ENCODE measurements at places on chromosomes 2 and 18. TPM values are rescaled to one million over a fixed set of nuclear protein-coding genes. Genes with fewer than 3 reads are reported as not detected.

STON1 gene
- total RNA-seq: 13.4 TPM

CXCR4 gene
- 27.7 TPM for total RNA-seq

DNA sequence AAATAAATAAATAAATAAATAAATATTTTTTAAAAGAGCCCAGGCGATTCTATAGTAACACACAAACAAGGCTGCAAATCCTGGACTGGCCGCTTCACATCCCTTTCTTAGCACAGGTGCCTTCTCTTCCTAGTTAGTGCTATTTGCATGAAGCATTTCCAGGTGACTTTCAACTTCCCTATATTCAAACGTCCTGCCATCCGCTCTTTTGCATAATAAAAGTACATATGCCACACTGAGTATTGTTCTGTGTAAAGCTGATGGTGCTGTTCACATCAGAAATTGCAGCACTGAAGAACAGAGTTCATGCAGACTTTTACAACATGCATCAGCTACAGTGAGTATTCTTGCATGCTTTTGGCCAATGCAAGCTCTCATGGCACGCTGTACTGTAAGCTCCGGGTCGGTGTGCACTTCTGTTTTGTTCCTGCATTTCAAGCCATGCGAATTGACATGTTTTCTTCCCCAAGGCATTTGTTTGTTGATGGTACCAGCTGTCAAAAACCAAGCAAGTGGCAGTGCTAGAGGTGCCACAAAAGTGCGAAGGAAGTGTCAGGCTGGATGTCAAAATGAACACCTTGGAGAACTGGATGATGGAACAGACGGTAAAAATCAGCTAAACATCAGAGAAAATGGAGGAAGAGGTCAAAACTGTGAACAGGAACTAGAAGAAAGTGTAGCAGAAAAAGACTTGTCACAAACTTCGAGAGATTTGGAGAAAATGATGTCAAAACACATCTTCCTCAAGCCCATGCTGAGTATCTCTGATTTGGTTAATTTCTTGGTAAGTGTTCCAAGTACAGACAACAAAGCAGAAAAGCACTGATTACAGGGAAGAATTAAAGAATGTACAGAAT is 25.5 kb upstream of the CEP68 start:
- DNase-seq: no peak

DNA sequence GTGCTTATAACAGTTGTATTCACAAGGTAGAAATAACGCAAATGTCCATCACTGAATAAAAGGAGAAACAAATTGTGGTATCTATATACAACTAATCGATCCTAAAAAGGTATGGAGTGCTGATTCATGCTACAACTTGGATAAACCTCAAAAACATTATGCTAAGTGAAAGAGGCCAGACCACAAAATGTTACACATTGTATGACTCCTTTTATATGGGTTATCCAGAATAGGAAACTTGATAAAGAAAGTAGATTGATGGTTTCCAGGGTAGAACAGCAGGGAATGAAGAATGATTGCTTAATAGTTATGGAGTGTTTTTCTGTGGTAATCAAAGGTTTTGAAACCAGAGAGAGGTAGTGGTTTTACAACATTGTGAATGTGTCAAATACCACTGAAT is 432.2 kb upstream of the TRIB2 start:
- DNase-seq: no peak

- no peak for DNase-seq
Measured at GRCh38 chr2:238765590-238765989, 82.3 kb upstream of the TWIST2 start.

- no peak for DNase-seq
Measured at GRCh38 chr2:10834068-10834655, 21.6 kb upstream of the PDIA6 start.

- peak; percentile 52 for DNase-seq
Measured at GRCh38 chr2:71530641-71531332, 77.4 kb downstream of the DYSF start.

GRCh38 chr2:8158711-8159110 is 523.1 kb upstream of the ID2 start:
- peak; percentile 21 for DNase-seq

DNA sequence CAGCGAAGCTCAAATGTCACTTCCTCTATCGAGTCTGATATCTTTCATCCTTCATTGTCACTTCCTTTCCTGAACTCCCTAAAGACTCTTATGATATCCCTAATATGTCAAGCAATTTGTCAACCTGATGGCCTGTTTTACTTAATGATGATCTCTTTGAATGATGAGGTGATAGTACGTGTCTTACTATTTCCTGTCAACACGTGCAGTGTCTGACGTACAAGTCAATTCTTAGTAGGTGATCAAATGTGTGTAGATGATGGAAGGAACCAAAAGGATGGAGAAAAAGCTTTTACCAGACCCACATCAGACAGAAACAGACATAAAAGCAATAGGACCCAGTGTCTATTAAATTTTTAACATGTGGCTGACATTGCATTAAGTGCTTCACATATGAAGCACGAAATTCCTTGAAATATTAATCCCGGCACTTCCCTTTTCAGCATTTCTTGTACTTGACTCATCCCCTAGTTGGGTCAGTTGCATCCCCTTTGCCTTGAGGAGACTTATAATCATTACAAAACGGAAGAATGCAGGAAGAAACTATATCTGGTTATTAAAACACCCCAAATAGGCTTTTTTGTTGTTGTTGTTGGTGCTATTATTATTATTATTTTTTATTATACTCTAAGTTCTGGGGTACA is 108.6 kb upstream of the NYAP2 start:
- DNase-seq: no peak
